ENCODE measurements at places on chromosomes 2 and 18.

DNA sequence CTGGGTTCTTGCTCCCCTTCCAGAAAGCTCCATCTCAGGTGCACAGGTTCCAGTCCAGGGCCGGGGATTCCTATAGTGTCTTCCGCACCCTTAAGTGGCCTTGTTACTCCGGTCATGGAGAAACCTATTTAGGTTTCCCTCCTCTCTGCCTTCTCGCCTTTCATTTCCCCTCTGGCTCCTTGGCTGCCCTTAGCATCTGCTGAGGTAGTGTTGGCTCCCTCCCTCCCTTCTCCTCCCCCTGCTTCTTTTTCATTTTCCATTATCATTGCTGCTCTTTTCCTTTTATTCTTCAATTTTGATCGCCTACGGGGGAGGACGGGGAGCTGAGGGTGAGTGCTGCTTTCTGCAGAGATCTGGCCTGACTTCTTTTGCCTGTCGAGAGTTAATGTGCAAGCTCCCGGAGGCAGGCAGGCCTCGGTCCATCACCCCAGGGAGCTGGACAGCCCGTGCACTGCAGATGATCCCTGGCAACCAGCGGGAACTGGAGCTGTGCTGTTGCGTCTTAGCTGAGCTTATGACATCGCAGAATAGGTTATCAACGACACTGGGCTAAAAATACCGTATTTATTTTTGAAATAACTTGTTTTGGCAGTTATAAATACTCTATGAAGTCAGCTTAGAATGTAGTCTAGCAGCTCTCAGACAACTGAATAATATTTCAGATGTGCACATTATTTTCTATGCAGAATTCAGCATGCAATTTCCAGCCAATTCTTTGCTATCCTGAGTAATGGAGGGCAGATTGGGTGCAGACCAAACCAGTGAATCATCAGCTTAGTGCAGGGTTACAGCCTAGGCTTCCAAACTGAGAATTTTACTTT lies 141.9 kb downstream of the SLC4A3 start:
- no peak for DNase-seq

DNA sequence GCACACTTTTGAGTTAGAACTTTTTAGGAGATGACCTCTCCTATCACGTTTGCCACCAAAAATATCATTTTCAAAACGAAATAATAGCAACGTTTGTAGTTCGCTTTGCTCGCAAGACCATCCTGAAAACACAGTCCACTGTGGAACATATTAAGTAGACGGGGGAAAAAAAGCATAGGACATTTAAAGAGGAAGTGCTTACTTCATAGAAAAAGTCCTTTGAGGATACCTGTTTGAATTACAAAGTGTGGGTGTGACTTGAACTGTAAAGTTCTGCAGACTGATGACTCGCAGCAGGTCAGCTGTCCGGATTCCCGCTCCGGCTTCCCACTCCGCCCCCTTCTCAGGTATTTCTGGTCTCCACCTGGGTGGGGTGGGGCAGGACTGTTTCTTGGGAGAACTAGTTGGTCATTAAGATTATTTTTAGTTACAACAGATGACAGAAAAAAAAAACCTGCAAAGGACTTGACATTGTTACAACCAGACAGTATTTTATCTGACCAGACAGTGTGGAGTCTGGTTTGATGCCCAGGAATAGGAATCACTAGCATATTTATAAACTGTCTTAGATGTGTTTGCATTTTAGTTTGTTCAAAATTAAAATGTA lies 13.3 kb downstream of the CNOT11 start:
- DNase-seq = no peak

GRCh38 chr2:222296311-222296741 lies 2.5 kb downstream of the PAX3 start:
- no peak for DNase-seq

DNA sequence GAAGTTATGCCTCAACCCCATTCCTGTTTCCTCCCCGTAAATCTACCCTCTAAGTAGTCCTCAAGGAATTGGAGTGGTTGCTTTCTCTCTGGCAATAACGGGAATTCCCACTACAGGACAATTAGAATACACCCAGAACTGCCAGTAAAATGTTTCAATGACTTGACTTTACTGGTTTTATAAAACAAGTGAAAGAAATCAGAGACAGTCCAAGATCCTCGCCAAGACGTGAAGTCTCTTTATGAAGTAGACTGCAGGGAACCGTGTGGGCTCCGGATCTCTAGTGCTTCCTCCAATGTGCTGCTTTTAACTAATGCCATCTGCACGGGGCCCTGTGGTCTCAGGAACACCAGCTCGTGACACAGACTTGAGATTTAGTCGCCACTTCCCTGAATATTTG lies 101.4 kb downstream of the CPO start:
- DNase-seq = no peak

GRCh38 chr2:232335859-232336215 lies 42.7 kb upstream of the ALPP start:
- DNase-seq = no peak

DNA sequence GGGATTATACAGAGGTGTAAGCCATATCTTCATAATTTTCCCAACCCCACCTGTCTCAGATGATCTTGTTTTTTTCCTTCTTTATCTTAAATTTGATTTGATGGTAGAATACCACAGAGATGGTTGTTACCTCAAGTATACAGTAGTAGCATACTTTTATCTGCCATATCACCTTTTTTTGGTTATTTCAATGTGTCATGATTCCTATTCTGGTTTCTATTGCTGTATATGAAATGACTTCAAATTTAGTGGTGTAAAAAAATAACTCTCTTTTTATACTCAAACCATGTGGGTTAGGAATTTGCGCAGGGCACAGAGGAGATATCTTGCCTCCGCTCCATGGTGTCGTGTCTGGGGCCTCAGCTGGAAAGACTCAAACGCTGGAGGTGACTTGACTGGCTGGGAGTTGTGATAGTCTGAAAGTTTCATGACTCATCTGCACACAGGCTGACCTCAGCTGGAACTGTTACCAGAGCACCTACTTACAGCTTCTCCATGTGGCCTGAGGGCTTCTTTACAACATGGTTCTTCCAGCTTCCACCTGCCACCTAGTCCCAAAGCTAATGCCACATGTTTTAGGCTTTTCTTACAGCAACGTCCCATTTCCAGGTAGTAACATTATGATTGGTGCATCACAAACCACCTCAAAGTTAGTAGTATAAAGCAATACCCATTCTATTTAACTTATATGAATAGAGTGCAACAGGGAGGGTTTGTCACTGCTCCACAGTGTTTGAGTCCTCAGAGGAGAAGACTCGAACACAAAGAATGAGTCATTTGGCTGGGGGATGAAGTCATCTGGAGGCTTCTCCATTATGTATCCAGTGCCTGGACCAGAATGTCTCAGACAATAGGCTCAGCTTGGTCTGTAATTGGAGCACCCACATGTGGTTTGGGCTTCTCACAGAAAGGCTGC lies 82.3 kb upstream of the XPO1 start:
- no peak for DNase-seq

- no peak for DNase-seq
Measured at GRCh38 chr2:8872821-8873432, 35.5 kb upstream of the KIDINS220 start.

DNA sequence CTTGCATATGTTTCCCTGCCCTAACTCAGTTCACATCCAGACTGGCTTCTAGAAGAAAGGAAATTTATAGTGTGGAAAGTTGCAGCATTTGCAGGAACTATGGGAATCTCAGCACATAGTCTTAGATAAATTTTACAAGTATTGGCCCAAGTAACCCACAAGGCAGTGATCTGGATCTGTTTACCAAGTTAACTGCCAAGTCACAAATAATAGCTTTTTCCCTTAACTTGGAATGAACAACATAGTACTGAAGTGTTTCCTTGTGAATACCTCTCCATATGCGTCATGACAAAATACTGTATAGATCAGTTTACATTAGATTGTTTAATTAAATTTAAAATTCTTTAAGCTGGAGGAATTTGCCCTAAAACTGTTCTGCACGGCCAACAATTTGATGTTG lies 255.8 kb upstream of the EPAS1 start:
- no peak for DNase-seq

- DNase-seq = no peak
Measured at GRCh38 chr2:19839438-19839837, 62.3 kb downstream of the TTC32 start.

GRCh38 chr2:230898713-230899091 lies 26.3 kb downstream of the GPR55 start:
- DNase-seq = no peak
